Nephron progenitor cell (in vitro differentiated cells): ENCODE measurements at places on chromosomes 1 and 21.

GRCh38 chr1:109793486-109794318, 30.0 kb upstream of the EPS8L3 start:
- no peak for DNase-seq

GRCh38 chr1:43304771-43305300, 4.1 kb downstream of the TIE1 start:
- DNase-seq, result no peak

- DNase-seq, result no peak
Observed at GRCh38 chr1:60367532-60367931, 294.0 kb upstream of the C1orf87 start.

GRCh38 chr1:167761400-167761799, 39.6 kb downstream of the MPZL1 start:
- DNase-seq, result no peak

- no peak for DNase-seq
Observed at GRCh38 chr1:66214901-66215300, 319.1 kb upstream of the SGIP1 start.

DNA sequence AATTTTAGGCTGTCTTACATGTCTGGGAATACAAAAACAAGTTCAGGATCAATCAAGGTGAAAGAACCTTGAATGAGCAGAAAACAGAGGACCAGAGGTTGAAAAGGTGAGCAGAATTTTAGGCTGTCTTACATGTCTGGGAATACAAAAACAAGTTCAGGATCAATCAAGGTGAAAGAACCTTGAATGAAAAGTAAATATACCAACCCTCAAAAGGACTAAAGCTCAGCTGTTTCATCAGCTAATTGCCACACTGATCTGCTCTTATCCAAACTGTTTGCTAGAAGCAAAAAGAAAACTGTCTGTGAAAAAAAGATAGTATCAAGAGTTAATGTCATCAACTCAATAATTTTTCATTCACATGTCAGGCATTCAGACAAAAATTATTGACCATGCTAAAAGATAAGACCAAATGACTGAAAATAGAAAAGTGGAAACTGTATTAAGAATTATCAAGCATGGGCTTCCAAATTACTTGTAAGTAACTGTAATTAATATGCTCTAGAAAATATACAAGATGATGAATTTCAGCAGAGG, 69.2 kb downstream of the LTN1 start:
- no peak for DNase-seq

- no peak for DNase-seq
Observed at GRCh38 chr1:173020138-173020750, 30.5 kb downstream of the TNFSF18 start.

DNA sequence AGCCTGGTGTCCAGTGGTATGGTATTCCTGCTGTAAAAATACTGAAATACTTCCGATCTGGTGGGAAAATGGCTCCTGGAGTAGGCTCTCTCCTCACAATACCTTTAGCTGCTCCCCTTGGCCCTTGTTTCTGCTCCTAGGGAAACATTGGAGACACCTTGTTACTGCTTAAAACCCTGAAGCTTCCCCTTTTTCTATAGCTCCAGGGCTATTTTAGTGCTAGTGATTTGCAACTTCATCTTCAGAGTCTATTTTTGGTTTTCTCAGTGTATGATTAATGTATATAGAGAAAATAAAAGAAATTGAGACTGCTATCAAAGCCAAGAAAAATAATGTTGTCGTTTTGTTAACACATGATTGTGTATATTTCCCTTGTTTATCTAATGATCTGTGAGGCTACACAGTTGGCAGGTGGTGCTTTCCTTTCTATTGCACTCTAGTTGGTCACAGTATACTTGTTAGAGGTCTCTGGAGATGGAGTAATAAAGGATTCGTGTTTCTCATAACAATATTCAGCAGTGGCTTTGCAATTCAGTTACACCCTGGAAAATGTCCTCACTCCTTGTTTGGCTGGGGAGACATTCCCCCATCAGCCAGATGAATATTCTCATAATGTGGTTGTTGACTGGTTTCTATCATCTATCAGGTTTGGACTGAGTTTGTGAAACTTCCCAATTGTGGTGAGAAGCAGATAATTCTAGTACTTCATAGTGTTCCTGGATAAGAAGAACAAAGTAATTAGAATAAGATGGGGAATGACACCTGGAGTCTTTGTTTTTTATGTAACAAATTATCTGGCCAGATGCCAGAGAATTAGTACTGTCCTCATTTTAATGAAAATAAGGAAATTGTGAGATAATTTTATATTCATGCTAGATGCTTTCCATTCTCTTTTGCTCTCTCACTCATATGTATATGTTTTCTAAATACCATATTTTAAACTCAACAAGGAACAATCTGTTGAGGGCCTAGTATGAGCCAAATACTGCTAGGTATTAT, 44.8 kb upstream of the CACYBP start:
- no peak for DNase-seq

- DNase-seq, result no peak
Observed at GRCh38 chr1:156167536-156167935, 14.2 kb downstream of the SEMA4A start.

- peak; percentile 19 for DNase-seq
Observed at GRCh38 chr1:89615676-89616598, 17.0 kb upstream of the LRRC8C start.

DNA sequence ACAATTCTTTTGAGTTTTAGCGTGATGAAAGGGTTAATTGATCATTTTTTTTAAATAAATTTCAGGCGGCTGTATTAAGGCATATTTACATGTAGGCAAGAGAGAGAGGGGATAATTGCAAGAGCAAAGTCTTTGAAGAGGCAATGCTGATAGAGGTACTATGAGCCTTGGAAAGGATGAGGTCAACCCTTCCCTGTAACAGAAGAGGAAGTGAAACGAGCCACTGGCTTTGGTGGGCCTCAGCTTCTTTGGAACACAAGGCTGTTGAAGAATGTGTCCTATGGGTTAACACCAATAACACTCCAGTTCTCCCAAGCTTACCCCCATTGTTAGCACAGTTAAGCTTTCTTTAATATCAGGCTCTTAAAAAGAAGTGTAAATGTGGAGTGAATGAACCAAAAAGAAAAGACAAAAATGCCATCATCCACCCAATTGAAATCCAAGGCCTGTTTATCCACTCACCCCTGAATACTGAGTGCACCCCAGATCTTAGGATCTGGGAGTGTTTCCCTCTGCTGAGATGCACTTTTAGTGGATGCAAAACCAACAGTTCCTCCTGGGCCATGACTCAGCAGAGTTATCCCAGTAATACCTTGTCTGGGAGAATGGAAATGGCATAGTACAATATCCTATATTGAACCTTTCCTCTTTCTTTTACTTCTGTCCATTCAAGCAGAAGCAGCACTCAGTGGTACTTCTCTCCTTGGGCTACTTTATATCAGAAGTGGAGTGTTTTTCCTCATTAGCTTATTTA, 216.4 kb downstream of the SLC44A5 start:
- no peak for DNase-seq

DNA sequence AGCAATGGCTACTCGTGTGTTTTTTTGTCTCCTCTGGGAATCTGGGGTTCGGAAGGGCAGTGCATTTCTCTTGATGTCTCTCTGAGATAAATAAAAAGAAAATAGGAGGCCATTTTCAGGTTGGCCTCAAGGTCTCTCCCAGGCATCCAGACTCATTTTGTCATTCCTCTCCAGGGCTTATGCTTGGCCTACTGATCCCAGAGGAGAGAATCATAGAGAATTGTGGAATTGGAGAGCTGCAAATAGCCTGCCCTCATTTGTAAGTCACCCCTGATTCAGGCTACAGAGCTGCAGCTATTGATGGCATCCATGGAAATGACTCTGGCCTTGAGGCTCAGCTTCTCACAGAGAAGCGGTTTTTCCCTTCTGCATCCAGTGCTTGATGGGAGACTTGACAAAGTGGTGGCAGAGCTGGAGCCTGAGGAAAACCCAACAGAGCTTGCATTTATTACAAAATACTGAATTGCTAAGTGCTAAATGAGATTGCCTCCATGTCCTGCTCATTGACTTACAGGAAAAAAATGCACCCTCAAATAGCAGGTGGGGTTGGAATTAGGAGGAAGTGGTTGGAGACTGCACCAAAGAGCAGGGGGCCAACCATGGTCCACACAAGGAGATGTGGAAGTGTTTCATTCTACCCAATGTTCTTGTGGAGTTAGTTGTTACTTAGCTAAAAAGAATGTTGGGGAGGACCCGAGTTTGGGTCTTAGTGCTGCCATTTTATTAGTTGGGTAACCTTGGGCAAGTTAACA, 140.4 kb downstream of the S1PR1 start:
- DNase-seq, result no peak

DNA sequence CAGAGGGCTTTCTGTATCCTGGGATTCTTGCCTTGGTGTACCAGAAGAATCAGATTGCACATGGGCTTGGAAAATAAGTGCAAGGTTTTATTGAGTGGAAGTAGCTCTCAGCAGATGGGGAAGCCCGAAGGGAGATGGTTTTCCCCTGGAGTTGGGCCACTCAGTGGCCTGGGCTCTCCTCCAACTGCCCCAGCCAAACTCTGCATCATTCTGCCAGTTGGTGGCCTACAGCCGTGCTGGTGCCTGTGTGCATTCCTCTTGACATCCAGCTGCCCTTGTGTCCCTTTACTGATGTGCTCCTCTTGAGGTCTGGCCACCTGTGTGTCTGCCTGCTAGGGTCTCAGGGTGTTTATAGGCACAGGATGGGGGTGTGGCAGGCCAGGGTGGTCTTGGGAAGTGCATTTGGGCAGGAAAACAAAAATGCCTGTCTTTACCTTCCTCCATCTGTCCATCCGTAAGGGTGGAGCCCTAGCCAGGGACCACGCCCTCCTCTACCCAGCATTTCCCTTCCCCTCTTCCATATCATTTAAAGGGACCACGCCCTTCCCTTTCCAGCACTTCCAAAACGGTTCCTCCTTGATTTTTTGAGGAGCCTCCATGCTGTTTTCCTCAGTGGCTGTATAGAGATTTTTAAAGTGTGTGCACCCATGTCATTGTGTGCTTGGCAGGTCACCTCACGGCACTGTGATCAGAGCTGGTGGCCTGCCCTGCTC, 18.9 kb downstream of the SNAP47 start:
- no peak for DNase-seq

DNA sequence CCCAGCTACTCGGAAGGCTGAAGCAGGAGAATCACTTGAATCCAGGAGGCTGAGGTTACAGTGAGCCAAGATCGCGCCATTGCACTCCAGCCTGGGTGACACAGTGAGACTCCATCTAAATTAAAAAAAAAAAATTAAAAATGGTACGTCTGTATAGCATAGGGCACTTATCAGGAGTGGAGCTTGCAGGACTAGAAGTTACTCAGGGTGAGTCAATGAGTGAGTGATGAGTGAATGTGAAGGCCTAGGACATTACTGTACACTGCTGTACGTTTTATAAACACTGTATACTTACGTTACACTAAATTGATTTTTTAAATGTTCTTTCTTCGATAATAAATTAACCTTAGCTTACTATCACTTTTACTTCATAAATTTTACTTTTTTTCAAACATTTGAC, 183.6 kb downstream of the NR5A2 start:
- DNase-seq, result no peak

DNA sequence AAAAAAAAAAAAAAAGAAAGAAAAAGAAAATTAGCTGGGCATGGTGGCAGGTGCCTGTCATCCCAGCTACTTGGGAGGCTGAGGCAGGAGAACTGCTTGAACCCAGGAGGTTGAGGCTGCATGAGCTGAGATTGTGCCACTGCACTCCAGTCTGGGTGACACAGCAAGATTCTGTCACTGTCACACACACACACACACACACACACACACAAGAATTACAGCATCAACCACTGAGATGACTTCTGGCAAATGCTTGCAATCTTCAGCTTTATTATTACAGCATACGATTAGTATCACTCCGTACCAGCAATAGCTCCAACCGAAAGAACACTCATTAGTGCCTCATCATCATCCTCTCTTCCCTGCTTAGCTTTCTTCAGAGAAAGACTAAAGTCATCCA, 4.6 kb downstream of the ORC1 start:
- no peak for DNase-seq

DNA sequence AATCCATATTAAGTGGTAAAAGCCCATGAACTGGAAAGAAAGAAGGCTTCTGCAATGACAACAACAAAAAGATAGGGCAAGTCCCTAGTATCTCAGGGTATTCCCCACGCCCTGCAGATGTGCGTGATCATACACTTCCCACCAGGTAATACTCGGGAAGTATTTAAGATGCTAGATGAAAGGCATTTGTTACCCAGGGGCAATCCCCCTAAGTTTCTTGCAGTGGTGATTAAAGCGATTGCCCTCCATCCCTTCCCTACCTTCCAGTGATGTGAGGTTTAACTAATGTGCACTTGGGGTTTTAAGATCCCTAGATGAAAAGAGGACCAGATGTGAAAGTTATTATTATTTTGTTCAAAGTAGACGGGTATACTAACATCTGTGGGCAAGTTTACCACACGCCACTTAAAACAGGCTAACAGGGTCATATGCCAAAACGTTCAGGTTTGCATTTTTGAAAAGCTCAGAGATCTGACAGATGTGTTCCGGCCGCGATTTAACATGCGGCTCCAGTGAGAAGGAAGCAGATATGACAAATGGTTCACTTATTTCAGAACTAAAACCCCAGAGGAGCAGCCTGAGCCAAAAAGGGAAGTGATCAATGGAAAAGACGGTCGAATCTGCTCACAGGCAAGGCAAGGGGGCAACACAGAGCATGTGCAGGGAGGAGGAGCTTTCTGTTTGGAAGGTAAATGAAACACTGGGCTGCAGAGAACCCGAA, 17.4 kb downstream of the TIAM1 start:
- no peak for DNase-seq

DNA sequence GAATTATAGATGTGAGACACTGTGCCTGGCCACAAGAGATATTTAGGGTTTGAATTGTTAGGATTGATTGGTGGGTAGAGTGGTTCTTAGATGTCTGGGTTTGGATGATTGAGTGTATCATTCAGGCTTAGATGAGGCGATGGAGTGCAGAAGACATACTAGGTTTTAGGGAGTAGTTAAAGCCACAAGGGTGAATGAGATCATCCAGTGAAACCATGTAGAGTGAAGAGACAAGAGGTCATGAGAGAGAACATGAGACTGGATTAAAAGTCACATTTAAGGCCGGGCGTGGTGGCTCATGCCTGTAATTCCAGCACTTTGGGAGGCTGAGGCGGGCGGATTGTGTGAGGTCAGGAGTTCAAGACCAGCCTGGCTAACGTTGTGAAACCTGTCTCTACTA, 37.2 kb downstream of the ZFYVE9 start:
- DNase-seq, result no peak

DNA sequence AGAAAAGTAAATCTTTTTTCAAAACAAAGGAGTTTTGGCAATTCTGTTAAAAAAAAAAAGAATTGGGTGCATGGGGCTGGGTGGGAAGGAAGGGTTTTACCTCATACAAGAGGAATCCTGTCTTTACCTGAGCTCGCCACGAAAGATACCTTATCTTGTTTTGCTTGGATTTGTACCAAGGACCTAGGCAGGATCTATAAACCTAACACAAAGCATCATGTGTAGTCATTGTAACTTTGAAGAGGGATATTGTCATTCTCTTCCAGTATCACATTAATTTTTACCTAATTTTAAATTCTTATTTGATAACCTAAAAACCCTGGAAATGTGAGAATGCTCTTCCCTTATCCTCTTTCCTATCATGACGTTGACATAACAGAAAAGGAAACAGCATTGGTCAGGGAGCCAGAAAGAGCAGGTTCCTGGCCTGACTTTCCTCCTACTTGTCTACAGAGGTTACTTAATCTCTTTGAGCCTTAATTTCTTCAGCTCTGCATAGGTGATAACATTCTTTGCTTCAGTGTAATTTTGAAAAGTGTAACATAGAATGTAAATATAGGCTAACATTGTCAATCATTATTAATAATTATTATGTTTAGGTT, 4.0 kb upstream of the LAMC1 start:
- DNase-seq, result no peak

- DNase-seq, result no peak
Observed at GRCh38 chr1:150309758-150310508, 11.4 kb upstream of the PRPF3 start.

GRCh38 chr1:187261637-187262036, 432.9 kb downstream of the PLA2G4A start:
- DNase-seq, result no peak
